ENCODE measurements at places on chromosomes 2 and 18.

DNA sequence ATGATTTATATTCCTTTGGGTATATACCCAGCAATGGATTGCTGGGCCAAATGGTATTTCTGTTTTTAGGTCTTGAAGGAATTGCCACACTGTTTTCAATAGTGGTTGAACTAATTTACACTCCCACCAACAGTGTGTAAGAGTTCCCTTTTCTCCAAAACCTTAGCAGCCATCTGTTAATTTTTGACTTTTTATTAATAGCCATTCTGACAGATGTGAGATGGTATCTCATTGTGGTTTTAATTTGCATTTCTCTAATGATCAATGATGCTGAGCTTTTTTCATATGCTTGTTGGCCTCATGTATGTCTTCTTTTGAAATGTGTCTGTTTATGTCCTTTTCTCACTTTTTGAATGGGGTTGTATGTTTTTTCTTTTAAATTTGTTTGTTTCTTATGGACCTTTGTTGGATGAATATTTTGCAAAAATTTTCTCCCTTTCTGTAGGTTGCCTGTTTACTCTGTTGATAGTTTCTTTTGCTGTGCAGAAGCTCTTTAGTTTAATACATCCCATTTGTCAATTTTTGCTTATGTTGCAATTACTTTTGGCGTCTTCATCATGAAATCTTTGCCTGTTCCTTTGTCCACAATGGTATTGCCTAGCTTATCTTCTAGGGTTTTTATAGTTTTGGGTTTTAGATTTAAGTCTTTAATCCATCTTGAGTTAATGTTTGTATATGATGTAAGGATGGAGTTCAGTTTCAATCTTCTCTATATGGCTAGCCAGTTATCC, 119.7 kb upstream of the XIRP2 start:
- DNase-seq, result no peak

GRCh38 chr18:24076950-24077349, 61.9 kb upstream of the CABYR start:
- no peak for DNase-seq

DNA sequence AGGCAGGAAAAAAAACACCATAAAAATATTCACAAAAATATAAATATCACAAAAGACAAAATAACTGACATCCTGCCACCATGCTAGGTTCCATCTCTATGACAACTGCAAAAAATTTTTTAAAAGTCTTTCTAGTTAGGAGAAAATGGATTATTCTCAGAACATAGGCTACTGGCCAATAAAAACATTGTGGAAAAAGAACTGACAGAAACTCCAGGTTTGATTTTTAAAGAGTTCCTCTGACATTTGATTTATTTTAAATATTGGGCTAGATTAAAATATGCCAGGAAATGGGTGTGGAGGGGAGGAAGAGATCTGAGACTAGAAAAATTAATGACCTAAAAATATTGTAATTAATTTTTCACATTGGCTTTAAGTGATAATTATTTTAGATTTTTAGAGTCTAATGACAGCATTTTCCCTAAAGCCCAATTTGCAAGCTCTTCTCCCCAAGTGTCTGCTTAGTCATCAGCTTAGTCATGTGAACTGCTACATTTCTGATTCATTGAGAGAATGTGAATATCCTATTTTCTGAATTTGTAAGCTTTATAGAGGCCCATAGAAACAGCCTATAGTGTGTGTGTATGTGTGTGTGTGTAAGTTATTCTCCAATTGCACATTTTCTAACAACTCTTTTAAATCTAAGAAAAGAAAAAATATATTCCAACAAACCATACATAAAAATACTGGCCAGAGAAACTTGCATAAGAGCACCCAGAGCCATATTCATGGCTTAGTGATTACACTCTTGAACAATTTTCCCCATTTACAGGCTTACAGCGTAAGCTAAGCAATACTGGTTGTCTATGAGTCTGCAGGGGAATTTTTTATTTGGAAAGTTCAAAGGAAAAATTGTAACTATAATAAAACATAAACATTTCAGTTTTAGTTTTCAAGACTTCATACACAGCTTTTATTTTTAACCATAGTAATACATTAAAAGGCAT, 48.4 kb downstream of the TMEFF2 start:
- DNase-seq, result peak; percentile 23

DNA sequence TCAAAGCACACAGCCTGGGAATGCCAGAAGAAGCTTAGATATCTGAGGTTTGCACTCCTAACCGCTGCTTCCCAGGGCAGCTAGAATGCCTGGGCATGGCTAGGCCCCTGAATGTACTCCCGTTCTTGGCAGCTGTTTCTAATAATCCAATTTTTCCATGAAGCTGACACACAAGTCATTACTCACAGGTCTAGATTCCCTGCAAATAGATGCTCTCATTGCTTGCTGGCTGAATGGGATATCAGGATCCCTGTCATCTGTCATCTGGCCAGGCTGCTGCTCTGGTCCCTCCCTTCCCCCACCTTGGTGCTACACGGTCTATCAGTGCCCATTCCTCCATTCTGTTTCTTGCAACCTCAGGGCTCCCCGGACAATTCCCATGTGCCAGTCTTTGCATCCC, 40.7 kb upstream of the TEX51 start:
- no peak for DNase-seq

DNA sequence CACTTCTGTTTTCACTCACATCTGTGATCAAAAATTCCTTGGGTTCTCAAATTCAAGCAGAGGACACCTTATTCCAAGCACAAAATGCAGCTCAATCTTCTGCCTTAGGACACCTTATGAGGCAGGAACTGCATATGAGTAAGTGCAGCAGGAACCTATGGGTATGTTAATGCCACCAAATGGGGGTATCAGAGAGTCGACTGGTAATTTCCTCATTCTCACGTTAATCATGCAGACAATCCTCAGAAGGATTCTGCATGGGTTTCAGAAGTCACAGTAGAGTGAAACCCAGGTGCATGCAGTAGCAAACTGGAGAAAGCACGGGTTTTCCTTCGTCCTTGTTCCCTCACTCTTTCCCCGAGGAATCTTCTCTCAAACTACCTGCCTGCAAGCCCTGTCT, 452.8 kb downstream of the CBLN2 start:
- peak; percentile 9 for DNase-seq

- DNase-seq, result no peak
Measured at GRCh38 chr18:59268721-59269562, 4.3 kb downstream of the RAX start.

DNA sequence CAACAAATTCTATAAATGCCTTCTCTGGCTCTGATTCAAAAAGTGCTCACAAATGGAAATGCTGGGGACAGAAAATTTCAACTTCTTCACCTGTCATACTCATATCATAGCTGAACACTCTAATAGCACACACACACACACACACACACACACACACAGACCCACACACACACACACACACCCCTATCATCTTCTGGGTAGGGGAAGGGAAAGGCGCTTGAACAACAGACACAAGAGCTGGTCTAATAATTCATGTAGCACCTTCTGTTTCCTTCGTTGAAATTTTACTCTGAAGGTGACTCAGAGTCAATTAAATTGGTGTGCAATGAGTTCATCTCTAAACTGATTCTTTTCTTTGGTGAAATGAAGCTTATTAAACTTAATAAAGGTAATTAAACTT, 32.9 kb downstream of the CD28 start:
- no peak for DNase-seq

- peak; percentile 84 for DNase-seq
Measured at GRCh38 chr18:74963820-74964446, 245.0 kb downstream of the PTGR3 start.

- no peak for DNase-seq
Measured at GRCh38 chr18:70044632-70045031, 97.0 kb upstream of the CD226 start.

GRCh38 chr18:65934874-65935273, 184.1 kb downstream of the CDH7 start:
- DNase-seq, result no peak

DNA sequence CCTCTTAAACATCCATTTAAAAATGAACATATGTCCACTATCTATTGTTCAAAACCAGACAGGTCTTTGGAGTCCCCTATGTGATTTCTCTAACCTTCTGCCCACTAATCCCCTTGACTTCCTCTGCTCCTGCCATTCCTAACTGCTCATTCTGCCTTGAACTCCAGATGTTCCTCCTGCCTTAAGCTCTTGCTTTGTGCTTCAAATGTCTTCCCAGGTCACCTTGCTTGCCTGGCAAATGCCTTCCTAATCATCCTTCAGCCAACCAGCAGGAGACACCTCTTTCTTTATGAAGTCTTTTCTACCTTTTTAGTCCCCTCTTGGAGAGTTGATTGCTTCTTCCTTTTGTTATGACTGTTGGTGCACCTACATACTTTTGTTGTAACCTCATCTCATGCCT, 1043.0 kb upstream of the CHAC2 start:
- DNase-seq, result no peak

DNA sequence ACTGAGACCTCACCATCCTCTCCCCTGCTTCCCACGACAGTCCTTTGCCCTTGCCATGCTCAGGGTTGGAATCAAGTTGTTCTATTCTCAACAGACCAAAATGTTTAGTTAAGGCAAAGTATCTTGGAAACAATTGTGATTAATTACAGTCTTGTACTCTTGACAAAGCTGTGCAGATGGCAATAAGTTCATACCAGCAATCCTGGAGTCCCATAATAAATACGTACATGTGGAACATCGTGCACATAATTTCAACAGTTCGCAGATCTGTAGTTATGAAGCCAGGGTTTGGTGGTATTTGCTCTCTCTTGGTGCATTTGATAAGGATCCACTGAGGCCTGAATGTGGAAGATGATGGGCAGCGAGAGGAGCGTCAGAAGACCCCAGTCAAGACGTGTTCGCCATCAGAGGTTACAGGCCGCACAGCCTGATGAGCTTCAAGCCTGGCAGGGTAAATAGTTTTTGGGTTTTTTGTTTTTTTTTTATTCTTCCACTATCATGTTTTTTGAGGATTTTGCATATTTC, 52.9 kb upstream of the EML6 start:
- DNase-seq, result no peak

- DNase-seq, result peak; percentile 14
Measured at GRCh38 chr2:213229814-213230213, 54.5 kb upstream of the SPAG16 start.
